ENCODE measurements at places on chromosomes 12 and 14.

GRCh38 chr12:80183939-80184338, 84.6 kb downstream of the OTOGL start:
- no peak for DNase-seq

DNA sequence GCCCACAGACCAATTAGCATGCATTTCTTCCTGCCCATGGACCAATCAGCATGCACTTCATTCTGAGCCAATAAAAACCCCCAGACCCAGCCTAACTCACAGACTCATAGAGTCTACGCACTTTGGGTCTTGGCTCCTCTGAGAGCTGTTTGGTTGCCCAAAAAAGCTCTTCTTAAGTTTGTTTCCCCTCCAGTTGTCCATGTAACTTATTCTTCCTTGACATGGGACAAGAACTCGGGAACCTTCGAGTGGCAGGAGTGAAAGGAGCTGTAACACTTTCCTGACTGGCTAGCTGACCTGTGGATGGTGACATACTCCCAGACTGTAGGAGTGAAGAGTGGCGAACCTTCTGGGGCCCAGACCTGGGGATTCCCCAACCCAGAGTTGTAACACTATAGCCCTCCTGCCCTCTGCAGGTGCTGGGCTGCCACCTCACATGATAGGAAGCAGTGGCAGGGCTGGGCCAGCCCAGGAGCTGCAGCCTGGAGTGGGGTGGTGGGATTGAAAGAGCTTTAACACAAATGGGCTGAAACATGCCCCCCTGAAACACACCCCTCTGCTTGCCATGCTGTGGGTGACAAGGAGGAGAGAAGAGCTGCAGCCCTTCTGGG, 4.4 kb upstream of the BTBD7 start:
- no peak for DNase-seq

- DNase-seq = no peak
Observed at GRCh38 chr12:26843311-26843710, 10.3 kb upstream of the ITPR2 start.

DNA sequence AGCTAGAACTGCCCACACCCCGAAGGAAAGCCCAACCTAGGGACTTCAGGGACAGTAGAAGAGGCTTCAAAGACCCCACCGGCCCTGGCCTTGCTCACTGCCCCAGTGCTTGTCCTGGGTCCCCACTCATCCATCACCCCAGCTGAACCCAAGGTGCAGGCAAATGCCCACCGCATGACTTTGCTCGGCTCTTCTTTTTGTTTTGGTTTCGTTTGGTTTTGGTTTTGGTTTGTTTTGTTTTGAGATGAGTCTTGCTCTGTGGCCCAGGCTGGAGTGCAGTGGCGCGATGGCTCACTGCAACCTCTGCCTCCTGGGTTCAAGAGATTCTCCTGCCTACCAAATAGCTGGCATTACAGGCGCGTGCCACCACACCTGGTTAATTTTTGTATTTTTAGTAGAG, 9.0 kb downstream of the CCDC85C start:
- DNase-seq = no peak

- DNase-seq = no peak
Observed at GRCh38 chr14:105290621-105291346, 10.0 kb downstream of the BRF1 start.

- DNase-seq = no peak
Observed at GRCh38 chr14:66069036-66069435, 417.1 kb upstream of the CCDC196 start.

DNA sequence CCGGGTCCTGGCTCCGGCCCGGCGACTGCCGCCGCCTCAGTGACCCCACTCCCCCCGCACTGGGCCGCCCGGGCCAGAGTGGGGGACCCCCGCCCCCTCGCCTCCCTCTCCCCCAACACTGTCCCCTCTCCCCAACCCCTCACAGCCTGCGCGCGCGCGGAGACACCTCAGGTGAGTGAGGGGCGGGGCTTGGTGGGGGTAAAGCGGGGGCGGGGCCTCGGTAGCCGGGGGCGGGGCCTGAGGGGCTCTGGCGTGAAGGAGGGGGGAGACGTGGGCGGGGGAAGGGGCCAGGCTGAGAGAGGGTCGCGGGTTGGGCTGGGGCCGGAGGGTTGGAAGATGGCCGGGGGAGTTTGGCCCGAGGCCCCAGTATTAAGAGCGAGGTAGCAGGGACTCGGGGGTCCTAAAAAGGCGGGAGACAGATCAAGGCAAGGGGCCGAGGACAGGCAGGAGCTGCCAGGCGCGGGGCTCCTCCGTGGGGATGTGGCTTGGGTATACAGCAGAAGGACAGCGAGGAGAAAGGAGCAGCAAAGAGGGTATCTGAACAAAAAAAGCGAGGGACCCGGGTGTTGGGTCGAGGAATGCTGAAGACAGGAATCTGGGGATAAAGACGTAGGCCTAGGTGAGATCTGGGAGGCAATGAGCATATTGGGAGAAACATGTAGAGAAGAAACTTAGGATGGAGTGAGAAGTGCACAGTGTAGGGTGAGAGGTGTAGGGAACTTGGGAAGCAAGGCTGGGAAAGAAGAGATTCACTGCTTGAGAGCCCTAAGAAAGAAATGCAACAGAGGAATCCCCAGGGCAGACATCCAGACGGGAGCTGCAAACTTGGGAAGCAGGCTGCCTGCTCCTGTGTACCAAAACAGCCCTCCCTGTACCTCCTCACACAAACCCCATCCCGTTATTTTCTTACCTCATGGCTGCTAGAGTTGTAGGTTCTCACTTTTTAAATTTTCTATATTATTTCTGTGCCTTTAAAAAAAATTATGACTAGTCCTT, 10.8 kb downstream of the SUOX start:
- DNase-seq = no peak

- peak; percentile 16 for DNase-seq
Observed at GRCh38 chr14:24430143-24430681, 458 bp downstream of the KHNYN start.

DNA sequence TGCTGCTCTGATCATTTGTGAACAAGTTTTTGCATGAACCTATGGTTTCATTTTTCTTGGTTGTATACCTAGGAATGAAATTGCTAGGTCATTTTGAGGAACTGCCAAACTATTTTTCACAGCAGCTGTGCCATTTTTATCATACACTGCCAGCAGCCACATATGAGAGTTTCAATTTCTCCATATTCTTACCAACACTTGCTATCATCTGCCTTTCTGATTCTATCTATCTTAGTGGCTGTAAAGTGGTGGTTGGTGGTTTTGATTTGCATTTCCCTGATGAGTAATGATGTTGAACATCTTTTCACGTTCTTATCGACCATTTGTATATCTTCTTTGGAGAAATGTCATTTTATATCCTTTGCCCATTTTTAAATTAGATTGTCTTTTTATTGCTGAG, 146.1 kb downstream of the C12orf75 start:
- no peak for DNase-seq

- DNase-seq = no peak
Observed at GRCh38 chr12:57240066-57240921, 10.7 kb downstream of the STAC3 start.

GRCh38 chr12:62865937-62866336, 69.0 kb downstream of the PPM1H start:
- DNase-seq = no peak

Measured in AG09309 (cell line).